ENCODE measurements at places on chromosomes 6 and 20. TPM values are rescaled to one million over a fixed set of nuclear protein-coding genes. Genes with fewer than 3 reads are reported as not detected.

The STK4 gene
- total RNA-seq: 259 TPM

The ADAM33 gene
- total RNA-seq: not detected

The CAP2 gene
- not detected for total RNA-seq

The TNNC2 gene
- total RNA-seq: 0.79 TPM

The RIMS4 gene
- not detected for total RNA-seq

The HLA-DPB1 gene
- total RNA-seq: 55.3 TPM

The PMEPA1 gene
- total RNA-seq: 22.2 TPM

The RAB44 gene
- 0.08 TPM for total RNA-seq

The BHLHE23 gene
- total RNA-seq: not detected

The SLC17A2 gene
- not detected for total RNA-seq

The NKAPL gene
- total RNA-seq: not detected

The MAP3K7 gene
- total RNA-seq: 9.7 TPM

The CCN6 gene
- not detected for total RNA-seq

The SLC22A2 gene
- total RNA-seq: not detected
